ENCODE measurements at places on chromosomes 11 and 22.
A peak's percentile ranks its signal among the peaks of the same experiment; 100 is the strongest.

DNA sequence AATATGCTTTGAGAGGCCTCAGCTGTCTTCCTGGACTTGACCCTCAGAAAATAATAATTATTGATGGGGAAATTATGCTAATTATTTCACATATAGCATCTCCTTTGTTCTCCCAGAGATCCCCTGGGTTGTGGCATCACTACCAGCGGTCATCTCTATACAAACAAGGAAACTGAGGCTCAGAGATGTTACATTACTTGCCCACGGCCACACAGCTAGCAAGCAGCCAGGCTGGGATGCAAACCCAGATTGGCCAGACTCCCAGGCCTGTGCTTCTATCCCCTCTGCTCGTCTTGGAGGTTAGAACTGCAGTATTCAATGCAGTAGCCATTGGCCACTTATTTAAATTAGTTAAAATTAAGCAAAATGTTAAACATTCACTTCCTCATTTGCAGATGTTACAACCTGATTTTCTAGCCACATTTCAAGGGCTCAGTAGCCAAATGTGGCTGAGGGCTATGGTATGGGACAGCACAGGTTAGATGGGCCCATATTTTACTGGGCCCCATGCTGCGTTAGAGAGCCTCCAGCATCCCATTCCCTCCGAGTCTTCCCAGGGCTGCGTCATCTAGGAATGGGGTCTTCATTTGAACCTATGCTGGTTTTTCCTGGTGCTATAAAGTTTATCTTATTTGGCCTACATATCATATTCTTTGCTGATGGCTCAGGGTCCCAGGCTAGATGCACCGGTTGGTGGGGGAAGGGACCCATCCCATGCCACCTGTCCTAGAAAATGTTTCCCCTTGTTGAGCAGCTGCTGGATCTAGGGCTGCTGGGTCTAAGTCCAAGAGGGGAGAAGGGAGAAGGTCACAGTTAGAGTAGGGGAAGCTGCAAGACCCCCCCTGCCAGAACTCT, 2.2 kb downstream of the SLC35C1 start:
- no peak for DNase-seq

- DNase-seq, result no peak
Measured at GRCh38 chr11:134646561-134646960, 234.5 kb upstream of the B3GAT1 start.

DNA sequence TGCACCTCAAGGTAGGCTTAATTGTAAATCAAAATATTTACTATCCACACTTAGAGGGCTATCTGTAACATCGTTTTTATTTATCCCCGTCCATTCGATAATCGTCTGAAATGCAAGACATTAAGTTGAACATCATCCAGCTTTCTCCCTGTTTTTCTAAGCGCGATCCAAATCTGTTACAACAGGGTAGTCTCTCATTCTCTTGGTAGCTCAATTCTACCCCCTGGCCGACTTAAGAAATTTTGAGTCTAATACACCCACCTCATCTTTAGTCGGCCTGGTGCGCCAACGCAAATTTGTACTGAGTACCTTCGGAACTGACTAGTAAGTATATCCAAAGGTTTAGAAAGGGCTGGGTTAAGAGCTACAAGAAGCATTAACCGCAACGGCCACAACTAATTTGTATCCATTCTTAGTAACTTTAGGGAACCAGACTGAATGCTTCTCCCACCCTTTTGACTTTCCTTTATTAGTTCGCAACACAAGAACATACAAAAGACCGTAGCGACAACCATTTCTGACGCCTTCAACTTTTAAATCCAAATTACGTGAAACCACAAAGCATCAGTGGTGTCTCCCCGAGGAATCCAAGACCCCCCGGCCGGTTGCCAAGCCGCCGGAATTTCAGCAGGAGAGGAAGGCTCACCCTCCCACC, 1.0 kb upstream of the ZNF143 start:
- DNase-seq, result peak; percentile 7

DNA sequence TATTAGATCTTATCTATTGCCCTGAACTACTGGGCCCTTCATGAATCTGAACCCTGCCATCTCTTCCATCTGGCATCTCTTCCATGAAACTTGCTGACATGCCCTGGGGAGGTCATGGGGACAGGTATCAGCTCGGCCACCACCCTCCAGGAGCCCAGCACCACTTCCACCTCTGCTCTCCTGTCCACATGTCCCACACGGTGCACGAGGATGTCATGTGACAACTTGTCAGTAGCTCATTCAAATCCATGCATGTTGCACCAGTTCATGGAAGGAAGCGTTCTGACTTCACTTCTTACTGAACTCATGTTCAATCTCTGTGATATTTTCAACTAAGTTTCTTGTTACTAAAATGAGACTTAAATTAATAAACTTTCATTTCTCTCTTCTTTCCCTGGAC, 16.6 kb downstream of the YPEL1 start:
- DNase-seq, result peak; percentile 40

DNA sequence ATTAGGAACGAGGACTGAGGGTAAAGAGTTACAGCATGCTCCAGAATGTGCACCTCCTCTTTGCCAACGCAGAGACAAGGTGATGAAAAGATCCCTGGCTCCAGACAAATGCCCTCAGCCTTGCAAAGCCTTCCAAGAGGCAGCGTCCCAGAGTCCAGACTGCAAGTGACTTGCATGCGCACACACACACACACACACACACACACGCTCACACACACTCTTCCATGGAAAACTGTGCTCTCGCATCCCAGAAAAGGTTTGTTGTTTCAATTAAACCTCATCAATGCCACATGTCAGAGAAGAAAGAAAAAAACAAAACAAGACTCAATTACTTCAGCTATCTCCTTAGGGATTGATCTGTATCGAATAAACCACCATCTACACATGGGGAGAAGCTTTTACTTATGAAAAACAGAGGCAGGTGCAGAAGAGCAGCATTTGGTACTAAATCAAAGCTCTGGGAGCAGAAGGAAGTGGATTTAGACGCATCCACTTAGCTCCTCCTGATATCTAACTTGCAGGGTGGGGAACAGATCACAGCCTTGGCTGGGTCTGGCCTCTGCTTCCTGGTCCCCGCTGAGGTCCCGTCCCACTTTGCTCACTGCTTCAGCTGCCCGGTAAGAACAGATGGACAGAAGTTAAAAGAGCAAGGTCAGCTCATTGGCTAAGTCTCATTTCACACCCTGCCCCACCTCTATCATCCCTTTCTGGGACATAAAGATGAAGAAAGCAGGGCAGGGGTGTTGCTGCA, 249.8 kb upstream of the BLID start:
- no peak for DNase-seq

GRCh38 chr22:46770726-46771125, 8.3 kb downstream of the TBC1D22A start:
- peak; percentile 57 for DNase-seq

DNA sequence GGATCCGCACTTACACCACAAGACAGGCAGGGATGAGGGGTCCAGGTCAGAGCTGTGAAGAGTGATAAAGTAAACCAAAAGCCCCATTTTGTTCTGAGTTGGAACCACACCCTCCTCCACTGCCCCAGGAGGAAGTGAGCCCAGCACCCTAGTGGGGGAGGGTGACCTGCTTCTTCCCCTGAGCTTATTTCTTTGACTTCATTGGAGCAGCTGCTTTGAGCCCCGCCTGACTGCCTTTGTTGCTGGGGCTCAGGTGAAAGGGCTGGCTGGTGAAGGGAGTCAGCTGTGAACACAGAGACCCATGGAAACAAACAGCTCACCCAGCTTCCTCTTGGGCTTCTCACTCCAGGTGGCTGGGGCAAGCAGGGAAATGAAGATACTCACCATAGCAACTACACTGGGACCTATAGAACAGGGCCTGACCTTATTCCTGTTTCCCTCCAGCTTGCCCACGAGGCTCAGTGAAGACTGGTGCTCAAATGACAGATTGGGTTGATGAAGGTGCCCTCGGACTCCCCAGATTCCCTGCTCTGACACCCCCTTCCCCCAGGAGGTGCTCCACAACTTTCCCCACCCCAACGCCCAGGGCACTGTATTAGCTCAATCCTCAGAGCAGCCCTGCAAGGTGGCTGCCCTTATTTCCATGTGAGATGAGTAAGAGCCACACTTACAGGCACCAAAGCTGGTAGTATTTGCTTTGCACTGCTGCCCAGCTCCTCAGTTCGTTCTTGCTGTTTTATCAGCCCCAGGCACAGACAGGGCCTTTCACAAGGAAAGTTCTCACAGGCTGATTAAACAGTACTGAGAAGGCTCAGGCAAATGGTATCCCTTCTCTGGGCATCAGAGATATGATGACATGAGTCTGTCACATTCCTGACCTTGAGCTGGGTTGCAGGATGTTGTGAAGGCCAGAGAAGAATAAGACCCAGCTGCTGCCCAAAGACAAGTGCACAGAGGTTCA, 2.4 kb downstream of the UCP2 start:
- peak; percentile 72 for DNase-seq

DNA sequence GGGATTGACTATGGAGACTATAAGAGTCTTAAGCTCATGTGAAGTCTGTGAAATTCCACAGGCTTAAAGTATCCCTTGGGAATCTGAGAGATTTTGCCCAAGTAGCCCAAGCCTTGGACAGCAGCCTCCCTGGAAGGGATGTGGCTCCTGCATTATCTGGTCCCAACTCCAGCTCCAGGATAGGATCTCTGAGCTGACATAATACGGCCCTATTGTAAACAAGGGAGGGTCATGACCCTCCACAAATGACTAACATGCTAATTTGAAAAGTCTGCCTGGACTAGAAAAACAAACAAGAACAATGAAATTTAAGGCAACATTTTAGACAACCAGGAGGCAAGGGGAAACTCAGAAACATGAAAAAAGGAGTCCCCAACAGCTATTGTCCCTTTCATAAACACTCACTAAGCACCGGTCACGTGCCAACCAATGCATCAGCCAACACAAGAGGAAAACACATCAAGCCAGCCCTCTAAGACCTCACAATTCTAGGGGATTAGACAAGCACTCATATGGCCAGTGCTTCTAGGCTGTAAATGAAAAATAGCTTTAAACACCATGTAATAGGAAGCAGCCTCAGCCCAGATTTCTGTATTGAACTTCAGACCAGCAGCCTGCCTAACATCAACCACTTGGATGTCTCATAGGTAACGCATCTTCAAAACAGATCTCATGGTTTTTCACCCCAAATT, 101.2 kb upstream of the TIMP3 start:
- no peak for DNase-seq

DNA sequence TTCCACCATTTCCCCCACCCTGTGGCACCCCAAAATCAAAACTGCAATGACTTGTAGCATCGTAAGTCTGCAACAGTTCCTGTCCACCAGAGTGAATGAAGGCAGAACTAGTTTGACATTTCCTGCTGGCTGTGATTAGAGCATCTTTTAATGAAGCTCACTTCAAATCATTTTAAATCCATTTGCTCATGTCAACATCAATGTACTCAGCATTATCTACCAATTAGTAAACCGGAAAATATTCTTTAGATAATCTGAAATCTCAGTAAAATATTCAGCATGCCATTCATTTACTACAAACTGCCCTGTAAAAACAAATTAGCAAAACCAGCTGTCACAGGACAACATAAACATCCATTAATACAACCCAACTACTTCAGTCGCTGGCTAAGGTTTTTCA, 38.1 kb downstream of the CADM1 start:
- DNase-seq, result no peak

DNA sequence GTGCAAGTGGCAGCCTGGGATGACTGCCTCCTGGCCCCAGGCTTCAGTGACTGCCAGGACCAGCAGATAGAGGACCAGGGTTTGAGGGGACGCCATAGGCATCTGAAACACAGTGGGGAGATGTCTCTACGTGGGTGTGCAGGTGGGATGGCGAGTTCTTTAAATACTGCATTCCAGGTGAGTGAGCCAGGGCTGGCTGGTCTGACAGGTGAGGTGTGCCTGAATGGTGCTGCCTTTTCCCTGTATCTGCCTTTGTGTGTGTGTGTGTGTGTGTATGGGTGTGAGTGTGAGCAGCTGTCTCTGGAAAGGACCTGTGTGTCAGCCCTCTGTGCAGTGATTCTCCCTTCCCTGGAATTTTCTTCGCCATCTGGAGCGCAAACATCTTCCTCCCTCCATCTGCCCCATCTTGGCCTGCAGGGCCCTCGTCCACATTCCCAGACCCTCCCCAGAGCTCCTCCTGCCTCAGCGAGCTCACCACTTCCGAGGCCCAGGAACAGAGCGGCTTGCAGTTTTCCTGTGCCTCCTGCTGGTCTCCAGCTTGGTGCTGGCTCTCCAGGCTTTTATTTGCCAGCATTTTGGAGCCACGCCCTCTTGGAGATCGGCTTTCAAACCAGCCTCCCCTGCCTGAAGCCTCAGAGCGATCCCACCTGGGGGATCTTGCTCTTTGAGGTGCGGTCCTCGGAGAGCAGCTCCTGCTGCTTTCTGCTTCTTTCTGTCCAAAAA, at the start of gene GPHA2:
GPHA2 (minus strand) TSS at position 535 of the 723 bp plus-strand sequence; CDS start at position 102, 433 bp downstream.
- no peak for DNase-seq

DNA sequence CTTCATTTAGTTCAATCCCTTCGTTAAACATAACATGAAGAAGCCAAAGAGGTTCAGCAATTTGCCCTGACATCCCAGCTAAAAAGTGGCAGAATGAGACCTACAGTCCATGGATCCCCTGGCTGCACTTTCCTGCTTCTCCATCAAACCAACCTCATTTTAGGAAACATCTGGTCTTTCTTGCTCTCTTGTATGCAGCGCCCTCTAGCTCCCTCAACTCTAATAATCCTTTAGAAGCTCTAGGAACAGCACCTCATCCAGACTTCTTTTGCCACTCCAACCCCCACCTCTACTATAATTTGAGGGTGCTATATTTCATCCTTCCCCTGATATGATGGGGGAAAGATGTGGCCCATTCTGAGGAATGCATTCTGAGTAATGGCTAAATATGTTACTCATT, 7.4 kb downstream of the CNTF start:
- DNase-seq, result no peak

DNA sequence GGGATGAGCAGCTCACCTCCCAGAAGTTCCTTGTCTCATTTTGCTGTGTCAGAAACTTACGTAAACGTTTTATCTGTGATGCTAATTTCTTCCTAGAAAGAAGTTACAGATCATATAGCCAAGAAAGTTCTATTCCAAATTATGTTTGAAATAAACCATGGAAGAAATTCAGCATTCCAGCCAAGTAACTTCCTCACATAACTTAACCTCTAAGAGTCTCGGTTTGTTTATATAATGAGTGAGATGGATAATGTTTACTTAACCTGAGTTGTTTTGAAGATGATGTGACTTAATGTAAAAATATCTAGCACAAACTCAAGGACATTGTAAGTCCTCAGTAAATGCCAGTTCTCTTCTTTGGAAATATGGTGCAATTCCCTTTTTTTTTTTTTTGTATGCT, 8.9 kb upstream of the MUC15 start:
- DNase-seq, result no peak

- DNase-seq, result no peak
Measured at GRCh38 chr22:49994361-49995040, 18.1 kb downstream of the IL17REL start.

All from CD14-positive monocyte (primary cell).